ENCODE measurements at places on chromosomes 12 and 14.

GRCh38 chr14:101225157-101226152 lies 321.9 kb upstream of the RTL1 start:
- DNase-seq = no peak

DNA sequence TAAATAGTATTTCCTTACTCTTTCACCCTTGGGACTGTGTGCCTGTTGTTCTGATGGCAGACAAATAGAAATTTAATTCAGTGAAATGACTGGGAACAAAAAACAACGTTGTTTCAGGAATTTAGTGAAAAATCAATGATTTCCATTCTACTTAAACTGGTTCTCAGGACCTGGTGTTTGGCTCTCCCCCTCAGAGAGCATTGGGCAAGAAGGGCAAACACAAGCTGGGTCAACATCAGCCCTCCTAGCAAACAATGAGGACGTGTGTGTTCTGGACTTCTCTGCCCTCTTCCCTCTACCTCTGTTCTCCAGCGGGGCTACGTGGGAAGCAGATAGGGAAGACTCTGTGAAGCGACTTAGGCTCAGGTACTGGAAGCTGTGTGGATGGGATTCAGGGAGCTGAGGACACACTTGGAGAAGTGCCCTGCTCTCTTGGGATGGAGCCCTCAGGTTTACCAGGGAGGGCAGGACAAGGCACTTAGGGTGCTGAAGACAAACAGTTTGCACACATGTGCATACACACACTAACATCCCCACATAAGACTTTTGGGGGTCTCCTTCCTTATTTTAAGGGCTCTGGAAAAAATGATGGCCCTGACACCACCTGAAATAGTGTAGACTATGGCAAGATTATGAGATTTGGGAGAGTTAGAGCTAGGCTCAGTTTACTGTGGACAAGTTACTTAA lies 7.6 kb upstream of the SERPINA1 start:
- no peak for DNase-seq

GRCh38 chr12:132359551-132359950 lies 30.2 kb upstream of the GALNT9 start:
- no peak for DNase-seq

- no peak for DNase-seq
Measured at GRCh38 chr12:105069936-105070702, 14.1 kb downstream of the ALDH1L2 start.

DNA sequence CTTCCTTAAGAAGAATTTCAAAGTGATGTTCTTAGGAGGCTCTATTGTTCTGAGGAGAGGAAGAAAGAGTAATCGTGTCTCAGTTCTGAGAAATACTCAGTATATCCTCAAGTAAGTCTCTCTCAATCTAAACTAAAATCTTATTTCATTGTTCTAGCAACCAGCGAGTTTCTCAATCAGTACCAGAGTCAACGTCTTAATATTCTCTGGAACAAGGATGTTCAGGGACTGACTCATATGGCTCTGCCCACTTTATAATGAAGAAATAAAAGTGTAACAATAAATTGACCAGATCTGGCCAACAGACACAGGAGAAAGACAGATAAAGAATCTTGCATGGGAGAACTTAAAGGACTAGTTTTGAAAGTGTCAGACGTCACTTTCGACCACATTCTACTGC lies 469.8 kb upstream of the FLRT2 start:
- peak; percentile 61 for DNase-seq

GRCh38 chr12:91948504-91948903 lies 197.1 kb downstream of the BTG1 start:
- DNase-seq = no peak

DNA sequence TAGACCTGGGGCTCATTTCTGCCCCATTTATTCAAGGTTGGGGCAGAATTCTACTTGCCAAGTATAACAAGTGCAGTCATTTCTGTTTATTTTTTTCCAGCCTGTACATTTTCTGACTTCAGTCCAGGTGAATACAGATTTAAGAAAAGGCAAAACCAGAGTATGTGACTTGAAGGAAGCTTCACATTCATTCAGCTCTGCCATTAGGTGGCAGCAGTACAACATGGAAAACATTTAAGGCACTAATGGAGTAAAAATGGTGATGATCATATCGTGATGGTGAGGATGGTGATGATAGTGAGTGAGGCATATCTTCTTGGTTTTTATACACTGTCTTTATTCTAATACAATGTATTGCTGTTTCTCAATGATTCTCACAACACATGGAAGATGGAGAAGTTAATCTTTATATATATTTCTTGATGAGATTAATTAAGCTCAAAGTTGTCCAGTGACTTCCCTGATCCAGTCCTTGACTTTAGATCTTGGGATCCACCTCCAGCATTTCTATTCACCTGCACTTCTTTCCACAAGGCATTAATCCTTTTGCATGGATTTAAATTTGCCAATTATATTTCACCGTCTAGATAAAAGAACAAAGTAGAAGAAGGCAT lies 176.7 kb upstream of the SEL1L start:
- peak; percentile 14 for DNase-seq

DNA sequence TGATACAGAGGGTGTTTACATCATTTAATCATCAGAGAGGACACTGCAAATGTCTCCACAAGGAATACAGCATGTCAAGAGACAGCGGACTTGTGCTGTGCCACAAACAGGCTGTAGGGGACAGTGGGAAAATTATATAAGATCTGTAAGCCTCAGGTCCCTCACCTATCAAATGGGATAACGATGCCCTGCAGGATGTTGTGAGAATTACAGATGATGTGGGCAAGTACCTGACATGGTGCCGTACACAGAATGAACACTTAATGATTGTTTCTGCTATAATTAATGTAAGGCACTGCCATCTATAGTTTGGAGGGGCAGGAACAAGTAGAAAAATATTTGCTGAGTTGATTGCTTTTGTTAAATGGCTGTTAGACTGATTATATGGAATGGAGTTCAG lies 81.9 kb upstream of the GTF2A1 start:
- no peak for DNase-seq

GRCh38 chr12:45981075-45981837 lies 9.1 kb downstream of the SCAF11 start:
- DNase-seq = no peak

DNA sequence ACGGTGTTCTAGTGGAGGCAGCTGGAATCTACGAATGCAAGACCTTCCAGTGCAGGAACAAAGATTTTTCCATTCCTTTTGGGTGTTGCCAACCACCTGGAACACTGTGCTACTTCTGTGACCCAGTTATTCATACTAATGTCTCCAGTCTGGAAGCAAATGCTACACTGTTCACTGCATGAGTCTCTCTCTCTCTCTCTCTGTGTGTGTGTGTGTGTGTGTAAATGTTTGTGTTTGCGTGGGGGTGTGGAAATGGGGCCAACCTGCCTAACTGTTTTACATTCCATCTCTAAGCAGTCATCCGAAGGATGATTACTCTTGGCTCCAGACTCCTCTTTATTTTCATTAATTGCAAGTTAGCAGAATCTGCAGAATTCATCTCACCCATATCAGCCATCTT lies 29.9 kb upstream of the YBX3 start:
- DNase-seq = peak; percentile 60

DNA sequence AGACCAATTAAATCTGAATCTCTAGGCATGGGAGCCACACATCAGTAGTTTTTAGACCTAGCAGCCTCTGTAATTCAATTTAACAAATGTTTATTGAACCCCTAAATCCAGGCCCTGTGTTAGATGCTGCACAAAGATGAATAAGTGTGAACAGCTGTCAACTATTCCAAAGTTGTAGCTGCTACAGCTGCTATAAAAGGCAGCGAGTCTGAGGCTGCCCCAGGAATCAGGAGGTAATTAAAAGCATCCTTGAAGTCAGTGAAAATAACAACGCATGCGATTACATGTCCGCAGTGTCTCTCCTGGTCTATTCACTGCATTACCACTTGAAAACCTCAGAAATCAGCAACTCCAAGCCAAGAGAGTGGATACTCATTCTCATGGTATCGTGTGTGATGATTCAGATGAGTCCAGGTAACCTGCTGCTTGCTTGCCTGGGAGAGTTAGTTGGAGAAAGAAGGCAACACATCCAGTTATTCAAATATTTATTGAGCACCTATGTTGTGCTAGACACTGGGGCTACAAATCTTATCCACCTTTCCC lies 34.9 kb upstream of the DDHD1 start:
- no peak for DNase-seq
